ENCODE measurements at places on chromosomes 13 and 19. TPM values are rescaled to one million over a fixed set of nuclear protein-coding genes. Genes with fewer than 3 reads are reported as not detected.

The ZSCAN18 gene
- total RNA-seq, result 36.7 TPM

The BRCA2 gene
- 2.4 TPM for total RNA-seq

The ZNF548 gene
- 11.7 TPM for total RNA-seq

The TMPRSS9 gene
- not detected for total RNA-seq

The TCF3 gene
- 24.2 TPM for total RNA-seq

The RHPN2 gene
- 8.7 TPM for total RNA-seq

The GIPR gene
- 1.2 TPM for total RNA-seq

The ACTN4 gene
- 325 TPM for total RNA-seq

The TPTE2 gene
- 0.44 TPM for total RNA-seq

The COX6B1 gene
- total RNA-seq, result 468 TPM

The VSTM2B gene
- total RNA-seq, result not detected

The OSCAR gene
- total RNA-seq, result 8.3 TPM

The PPP1R37 gene
- 18.8 TPM for total RNA-seq

The LENG1 gene
- 5.3 TPM for total RNA-seq

The A1BG gene
- total RNA-seq, result 18.4 TPM

- DNase-seq, result no peak
These were observed 16.0 kb upstream of the EMC10 start for GRCh38 chr19:50460161-50460765.

GRCh38 chr13:32642858-32643257, 56.6 kb downstream of the PDS5B start:
- DNase-seq, result no peak

- DNase-seq, result no peak
These were observed 1.1 kb downstream of the ARGLU1 start for GRCh38 chr13:106566641-106567473.

GRCh38 chr13:58994777-58995176, 1169.0 kb downstream of the DIAPH3 start:
- no peak for DNase-seq

- no peak for DNase-seq
These were observed 29.8 kb downstream of the TSHZ3 start for GRCh38 chr19:31319465-31319864.

- no peak for DNase-seq
These were observed 14.0 kb downstream of the B3GLCT start for GRCh38 chr13:31213651-31214289.

DNA sequence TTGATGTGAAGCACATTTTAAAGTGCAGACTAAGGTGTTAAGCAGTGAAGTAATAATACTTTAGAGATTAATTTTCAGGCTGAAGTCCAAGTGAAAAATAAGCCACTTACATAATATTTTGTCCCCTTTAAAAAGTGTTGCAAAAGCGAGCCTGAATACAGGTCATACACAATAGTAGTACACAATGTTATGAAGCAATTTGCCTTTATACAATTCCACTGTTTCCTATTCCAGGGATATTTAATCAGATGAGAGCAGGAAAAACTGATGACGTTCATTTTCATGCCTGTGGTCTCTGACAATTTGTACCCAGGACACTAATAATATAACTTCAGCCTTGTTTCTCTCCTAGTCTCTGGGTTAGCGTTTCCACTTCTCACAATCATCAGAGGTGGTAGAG, 916.7 kb downstream of the PCDH9 start:
- no peak for DNase-seq

GRCh38 chr19:17281391-17282304, at the start of gene ANKLE1:
TSS of gene ANKLE1 (plus strand) at chr19:17281901. CDS start at chr19:17281921, 20 bp downstream.
- DNase-seq, result no peak

DNA sequence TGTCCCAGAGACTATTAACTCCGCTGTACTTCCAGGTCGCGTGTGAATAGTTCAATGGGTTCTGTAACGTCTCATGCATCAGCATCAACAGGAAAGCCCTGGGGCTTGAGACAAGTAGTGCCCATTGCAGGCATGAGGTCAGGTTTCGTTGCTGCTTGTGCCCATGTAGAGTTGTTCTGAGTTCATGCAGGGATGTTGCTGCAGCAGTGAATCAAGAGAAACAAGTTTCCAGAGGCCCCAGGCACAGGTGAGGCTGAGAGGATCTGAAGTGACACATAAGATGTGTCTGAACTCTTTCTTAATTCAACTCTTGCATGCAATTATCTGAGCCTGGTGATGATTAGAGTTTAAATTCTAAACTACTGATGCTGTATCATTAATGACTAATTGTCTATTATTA, 8.6 kb upstream of the ZNF283 start:
- no peak for DNase-seq

- no peak for DNase-seq
These were observed 289.5 kb downstream of the SHISA2 start for GRCh38 chr13:25762281-25762680.

GRCh38 chr19:679418-680286, 3.5 kb downstream of the FSTL3 start:
- DNase-seq, result no peak

DNA sequence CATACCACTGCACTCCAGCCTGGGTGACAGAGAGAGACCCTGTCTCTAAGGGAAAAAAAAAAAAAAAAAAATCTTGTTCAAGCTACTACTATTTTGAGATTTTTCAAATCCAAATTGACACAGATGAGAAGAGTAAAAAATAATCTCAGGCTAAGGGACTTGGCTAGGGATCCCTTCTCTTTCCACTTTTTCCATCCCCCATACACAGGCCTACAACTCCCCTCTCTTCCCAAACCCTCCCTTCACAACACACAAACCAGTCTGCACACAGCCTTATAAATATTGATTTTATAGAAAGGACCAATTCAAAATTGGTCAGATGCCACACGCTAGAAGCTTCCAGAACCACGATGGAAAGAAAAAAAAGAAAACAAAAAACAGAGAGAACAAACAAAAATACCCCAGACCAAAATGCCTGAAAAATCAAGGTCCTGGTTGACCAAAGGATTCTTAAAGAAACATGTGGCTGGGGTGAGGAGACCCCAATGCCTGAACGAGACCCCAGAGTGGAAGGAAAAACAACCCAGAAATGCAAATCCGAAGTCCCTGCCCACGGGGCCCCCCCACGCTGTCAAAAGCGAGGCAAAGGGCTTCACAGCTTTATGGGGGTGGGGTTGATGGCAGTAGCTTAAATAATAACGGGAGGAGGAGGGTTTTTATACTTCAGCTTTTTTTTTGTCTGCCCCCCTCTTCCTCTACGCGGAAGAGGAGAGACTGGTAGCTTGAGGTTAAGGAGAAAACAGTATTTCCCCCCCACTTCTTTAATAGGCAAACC, 18.1 kb downstream of the QPCTL start:
- no peak for DNase-seq

- DNase-seq, result no peak
These were observed 526.6 kb downstream of the KLF12 start for GRCh38 chr13:73607489-73608156.

DNA sequence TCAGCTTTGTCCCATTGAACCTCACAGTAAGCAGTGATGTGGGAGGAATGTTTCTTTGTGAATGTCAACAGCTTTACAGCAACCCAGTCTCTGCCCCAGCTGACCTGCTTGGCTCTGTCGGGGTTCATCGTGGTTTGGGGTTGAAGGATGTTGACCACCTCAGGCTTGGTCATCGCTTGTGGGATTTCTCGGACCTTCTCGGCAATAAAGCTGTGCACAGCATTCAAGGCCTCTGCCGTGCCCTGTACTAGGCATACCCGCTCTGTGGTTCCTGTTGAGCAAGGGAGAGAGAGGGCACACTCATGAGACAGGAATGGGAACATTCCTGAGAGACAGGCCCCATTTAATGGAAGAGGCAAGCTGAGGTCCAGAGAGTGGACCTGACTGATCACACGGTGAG, 20.0 kb downstream of the NOVA2 start:
- no peak for DNase-seq

- no peak for DNase-seq
These were observed 1.2 kb downstream of the POLR1D start for GRCh38 chr13:27622881-27623280.

DNA sequence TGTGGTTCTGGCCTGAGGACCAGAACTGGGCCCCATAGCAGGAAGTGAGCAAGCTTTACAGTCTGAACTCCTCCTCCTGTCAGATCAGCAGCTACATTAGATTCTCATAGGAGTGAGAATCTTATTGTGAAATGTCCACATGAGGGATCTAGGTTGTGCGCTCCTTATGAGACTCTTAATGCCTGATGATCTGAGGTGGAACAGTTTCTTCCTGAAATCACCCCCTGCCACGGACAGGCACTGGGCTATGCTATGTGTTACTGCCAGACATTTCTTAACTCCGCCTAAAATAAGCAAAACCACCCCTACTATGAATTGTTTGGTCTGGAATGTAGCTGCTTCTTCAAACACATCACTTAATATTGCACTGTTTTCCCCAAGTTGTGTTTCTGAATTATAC, 4.6 kb downstream of the FBXL3 start:
- DNase-seq, result no peak

DNA sequence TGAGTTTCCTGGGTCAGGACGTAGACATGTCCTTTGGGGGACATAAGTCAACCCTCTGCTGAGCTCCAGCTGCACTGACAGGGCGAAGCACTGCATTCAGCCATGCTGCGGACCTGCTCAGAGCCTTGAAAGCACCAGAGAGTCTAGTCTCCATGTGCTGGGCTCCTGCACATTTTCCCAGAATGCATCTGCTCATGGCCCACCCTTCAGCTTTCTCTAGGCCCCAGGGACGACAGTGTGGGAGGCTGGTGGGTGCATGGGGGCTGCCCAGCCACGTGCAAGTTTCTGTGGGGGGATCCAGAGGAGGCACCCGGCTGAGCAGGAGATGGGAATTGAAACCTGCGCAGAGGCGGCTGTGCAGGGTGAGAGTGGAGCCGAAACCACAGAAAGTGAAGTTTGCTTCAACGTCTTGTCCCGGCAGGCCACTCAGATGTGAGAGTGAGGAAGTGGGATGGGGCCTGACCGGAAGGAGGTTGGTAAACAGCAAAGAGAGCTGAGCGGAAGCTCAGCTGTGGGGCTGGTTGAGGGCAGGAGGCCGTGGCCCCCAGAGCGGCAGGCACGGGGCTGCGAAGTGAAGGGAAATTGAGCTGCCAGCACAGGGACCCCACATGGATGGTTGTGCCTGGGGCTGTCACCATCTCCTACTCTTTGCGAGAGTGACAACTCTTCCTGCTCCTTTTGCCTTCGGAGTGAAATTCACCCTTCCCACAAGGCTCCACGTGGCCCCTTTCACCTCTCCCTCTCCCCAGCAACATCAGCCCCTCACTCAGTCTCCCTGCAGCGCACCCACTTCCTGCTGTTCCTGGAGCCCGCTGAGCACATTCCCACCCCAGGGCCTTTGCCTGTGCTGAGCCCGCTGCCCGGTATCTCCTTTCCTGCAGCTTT, 11.8 kb downstream of the PGLS start:
- DNase-seq, result no peak

DNA sequence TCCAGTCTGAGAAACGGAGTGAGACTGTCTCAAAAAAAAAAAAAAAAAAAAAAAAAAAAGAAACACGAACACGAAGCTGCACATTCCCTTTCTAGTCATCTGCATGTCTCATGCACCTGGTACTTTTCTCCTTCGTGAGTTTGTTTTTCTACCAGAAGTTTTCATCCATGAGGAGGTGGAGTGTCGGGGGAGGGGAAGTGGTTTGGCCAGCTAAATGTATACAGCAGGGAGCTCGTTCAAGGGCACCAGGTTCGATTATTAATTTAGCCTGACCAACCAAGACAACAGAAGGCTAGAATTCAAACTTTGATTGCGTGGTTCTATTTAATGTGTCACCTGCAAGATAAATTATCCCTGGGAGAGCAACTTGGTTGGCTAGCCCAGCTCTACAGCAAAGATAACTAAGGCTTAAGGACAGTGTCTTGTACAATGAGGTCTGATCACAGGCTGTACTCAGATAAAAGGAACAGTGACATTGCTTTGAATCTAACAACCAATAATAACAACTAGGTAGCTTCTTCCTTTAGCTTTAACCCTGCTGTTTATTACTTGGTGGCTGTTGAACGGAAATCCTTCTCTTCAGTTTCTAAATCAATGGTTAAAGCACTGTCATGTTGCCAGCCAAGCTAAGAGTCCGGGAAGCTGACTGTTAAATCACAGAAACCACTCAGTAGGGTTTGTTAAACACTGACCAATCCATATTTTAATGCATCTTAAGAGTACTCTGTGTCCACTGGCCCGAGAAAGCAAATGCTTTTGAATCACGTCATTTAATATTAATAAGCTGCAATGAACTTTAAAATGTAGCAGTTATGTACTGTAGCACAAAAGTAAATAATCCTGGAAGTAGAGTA, 98.4 kb upstream of the STARD13 start:
- DNase-seq, result no peak

- DNase-seq, result no peak
These were observed 312.8 kb upstream of the ZNF507 start for GRCh38 chr19:32032561-32032960.
